Mesothelial cell of epicardium (in vitro differentiated cells): ENCODE measurements at places on chromosomes 5 and 9. TPM values are rescaled to one million over a fixed set of nuclear protein-coding genes. Genes with fewer than 3 reads are reported as not detected.
A peak's percentile ranks its signal among the peaks of the same experiment; 100 is the strongest.

DNA sequence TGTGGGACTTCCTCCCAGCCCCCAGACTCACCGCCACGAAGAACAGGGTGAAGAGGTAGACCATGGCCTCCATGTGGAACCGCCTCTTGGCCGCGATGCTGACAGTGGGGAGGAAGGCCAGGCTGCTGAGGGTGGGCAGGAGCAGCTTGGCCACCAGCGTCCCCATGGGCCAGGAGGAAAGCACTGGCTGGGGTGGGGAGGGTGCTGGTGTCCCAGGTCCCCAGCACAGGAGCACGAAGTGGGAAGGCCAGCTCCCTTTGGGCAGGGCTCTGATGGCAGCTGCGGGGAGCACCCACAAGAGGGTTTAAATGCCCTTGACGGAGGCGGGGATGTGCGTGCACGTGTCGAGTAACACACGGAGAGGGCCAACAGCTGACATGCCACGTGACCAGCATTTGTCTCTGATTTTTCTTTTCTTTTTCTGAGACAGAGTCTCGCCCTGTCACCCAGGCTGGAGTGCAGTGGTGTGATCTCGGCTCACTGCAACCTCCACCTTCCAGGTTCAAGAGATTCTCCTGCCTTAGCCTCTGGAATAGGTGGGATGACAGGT, at the start of gene MYMK:
Gene MYMK, minus strand, starts transcription at position 281 of the 550 bp plus-strand sequence. Its CDS starts 115 bp downstream, at position 166.
- no peaks in the 10 kb centered on the region for H3K27me3 ChIP-seq
- DNase-seq, result no peak
- peak within 1 kb of the TSS; percentile 47 for H3K27ac ChIP-seq
- H3K36me3 ChIP-seq, result no peaks in the 10 kb centered on the region
- no peak within 1 kb of the TSS for H3K4me3 ChIP-seq

The GABRA1 gene
- not detected in 3 replicates for total RNA-seq

DNA sequence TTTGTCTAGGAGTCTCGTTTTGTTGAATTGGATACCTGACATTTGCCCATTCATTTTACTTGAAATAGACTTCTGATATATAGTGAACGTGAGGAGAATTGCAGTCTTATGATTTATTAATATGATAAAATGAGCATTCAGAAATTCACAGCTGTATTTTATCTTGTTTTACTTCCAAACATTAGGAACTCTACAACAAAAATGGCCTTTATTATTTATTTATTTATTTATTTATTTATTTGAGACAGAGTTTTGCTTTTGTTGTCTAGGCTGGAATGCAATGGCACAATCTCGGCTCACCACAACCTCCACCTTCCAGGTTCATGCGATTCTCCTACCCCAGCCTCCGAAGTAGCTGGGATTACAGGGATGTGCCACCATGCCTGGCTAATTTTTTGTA, 61.2 kb downstream of the RAB24 start:
- no peak overlapping the region for H3K27ac ChIP-seq
- H3K4me3 ChIP-seq, result no peak overlapping the region
- H3K27me3 ChIP-seq, result no peaks in the 10 kb centered on the region

GRCh38 chr9:116381350-116381749, 227.8 kb downstream of the PAPPA start:
- H3K36me3 ChIP-seq, result no peaks in the 10 kb centered on the region
- no peak overlapping the region for H3K4me3 ChIP-seq
- peaks cover 3% of the 10 kb centered on the region for H3K4me1 ChIP-seq
- H3K27ac ChIP-seq, result no peak overlapping the region
- no peaks in the 10 kb centered on the region for H3K27me3 ChIP-seq
- DNase-seq, result no peak

- no peak overlapping the region for H3K4me3 ChIP-seq
- DNase-seq, result no peak
- no peaks in the 10 kb centered on the region for H3K36me3 ChIP-seq
- H3K4me1 ChIP-seq, result peaks cover 6% of the 10 kb centered on the region
Measured at GRCh38 chr5:73433272-73433981, 15.2 kb downstream of the FOXD1 start.

DNA sequence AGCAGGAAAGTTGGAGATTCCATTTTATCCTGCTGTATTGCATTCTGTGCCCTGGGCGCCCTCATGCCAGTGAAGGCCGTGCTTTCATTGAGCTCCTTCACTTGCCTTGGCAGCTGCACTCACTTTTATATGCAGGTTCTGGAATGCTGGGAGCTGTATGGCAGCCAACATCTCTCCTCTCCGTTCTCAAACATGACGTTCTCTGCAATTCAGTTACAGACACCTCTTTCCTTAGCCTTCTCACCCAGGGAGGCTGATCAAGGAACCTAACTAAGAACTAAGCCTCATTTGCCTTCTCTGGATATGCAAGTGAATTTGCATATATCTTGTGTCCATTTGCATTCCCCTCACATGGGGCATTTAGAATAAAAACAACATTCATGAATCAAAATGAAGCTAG, 29.4 kb upstream of the PURA start:
- H3K4me1 ChIP-seq, result no peaks in the 10 kb centered on the region
- no peak overlapping the region for H3K4me3 ChIP-seq
- DNase-seq, result no peak
- H3K27me3 ChIP-seq, result peaks cover 85% of the 10 kb centered on the region
- H3K36me3 ChIP-seq, result no peaks in the 10 kb centered on the region

The GAPT gene
- total RNA-seq, result 1.3 to 2.0 TPM (median 1.6 TPM) in 3 replicates

DNA sequence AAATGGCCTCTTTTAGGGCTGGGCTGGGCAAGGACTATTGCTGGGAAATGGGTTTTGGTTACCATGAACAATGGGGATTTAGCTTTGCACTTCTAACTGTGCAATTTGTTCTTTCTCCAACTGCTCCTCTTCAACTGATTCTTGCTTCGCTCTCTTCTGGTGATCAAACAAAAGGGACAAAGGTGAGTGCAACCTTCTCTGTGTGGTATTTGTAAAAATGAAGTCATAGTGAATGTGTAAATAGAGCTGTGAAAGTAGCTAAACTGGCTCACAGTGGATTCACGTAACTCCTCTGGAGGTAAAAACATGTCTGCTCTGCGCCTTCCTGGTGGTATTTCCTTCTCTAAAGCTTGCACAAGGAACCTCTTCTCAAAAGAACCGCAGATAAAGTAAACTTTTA, 20.9 kb upstream of the SPINK14 start:
- H3K4me1 ChIP-seq, result peaks cover 22% of the 10 kb centered on the region
- DNase-seq, result no peak
- no peak overlapping the region for H3K27ac ChIP-seq
- no peak overlapping the region for H3K4me3 ChIP-seq
- H3K36me3 ChIP-seq, result no peaks in the 10 kb centered on the region

DNA sequence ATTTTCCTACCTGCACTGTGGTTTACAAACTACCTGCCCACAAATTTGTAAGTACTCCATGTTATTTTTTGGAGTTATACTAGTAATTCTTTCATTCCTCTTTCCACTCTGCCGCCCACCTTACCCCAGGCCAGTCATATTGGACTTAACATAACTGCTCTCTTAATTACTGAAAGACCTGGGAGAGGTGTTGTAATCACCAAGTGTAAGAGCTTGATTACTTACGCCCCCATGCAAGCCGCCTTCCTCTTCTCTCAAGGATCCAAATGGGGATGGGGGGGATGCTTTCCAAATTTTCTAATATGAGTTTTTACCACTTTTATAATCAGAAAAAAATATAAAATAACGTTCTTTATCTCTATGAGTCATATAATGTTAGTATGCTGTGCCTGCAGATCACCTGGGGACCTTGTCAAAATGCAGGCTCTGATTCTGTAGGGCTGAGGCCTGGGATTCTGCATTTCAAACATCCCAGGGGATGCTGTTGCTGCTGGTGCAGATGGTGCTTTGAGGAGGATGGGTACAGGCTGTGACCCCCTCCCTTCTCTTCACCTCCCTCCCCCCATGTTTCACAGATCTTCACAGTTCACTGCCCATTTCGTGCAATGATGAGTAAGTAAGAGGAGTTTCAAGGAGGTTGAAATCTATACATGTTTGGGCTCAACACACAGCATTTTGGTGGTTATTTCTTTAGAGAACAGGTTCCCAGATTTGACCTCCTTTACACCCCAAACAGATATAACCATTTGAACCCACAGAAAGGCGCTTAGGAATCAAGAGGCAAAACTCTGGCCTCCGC, 87.3 kb downstream of the SEC61B start:
- H3K36me3 ChIP-seq, result no peaks in the 10 kb centered on the region
- no peak overlapping the region for H3K27ac ChIP-seq
- H3K4me3 ChIP-seq, result no peak overlapping the region
- H3K27me3 ChIP-seq, result no peaks in the 10 kb centered on the region
- peaks cover 6% of the 10 kb centered on the region for H3K4me1 ChIP-seq

DNA sequence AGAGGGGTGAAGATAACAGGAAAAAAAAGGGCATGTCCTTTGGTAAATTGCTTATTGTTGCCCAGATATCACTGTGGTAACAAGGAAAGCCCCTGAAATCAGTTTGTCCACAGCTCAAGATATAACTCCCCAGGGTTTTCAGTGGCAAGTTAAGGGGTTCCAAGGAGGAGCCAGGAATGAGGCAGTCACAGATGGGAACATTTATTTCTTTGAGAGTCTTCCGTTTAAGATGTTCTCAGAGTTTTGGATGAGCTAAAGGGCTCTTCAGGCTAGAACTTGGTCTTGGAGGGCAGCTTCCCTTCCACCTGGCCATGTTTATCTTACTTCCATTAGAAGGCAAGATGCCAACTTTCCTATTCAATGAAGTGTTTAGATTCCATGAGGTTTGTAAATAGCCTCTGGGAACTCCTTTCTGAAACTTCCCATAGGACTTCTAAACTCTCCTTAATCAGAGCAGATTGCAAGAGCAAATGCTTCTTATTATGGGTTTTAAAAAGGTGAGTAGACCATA, 277.6 kb upstream of the TNC start:
- H3K27me3 ChIP-seq, result peaks cover 2% of the 10 kb centered on the region
- H3K4me3 ChIP-seq, result no peak overlapping the region
- H3K27ac ChIP-seq, result peak overlapping the region; percentile 47
- H3K36me3 ChIP-seq, result no peaks in the 10 kb centered on the region
- DNase-seq, result no peak

GRCh38 chr9:106707738-106708474, 155.1 kb upstream of the ZNF462 start:
- DNase-seq, result no peak
- H3K36me3 ChIP-seq, result peaks cover 1% of the 10 kb centered on the region
- no peaks in the 10 kb centered on the region for H3K27me3 ChIP-seq
- peaks cover 13% of the 10 kb centered on the region for H3K4me1 ChIP-seq
- peak overlapping the region; percentile 28 for H3K27ac ChIP-seq
- H3K4me3 ChIP-seq, result no peak overlapping the region

The KCNV2 gene
- not detected in 3 replicates for total RNA-seq

GRCh38 chr9:129145841-129146292, 32.2 kb downstream of the IER5L start:
- H3K36me3 ChIP-seq, result peaks cover 17% of the 10 kb centered on the region
- H3K4me3 ChIP-seq, result peak overlapping the region; percentile 35
- no peak for DNase-seq

DNA sequence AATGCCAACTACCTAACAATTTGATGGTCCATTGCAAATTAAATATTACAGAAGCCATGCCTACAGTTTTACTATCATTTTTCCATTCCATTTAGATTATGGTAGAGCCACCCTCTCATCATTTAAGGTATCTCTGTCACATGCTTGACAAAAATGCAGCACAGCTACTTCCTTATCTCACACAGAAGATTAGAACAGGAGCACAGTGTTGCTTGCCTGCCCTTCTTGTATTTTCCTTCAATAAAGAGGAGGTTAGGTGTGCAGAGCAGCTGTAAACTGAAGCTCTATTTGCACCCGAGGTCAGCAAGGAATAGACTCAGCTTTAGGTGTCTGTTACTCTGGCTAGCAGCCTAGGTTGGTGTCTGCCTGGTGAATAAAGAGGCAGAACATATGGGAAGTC, 51.5 kb upstream of the ATP10B start:
- H3K4me1 ChIP-seq, result peaks cover 7% of the 10 kb centered on the region
- H3K4me3 ChIP-seq, result no peak overlapping the region
- no peaks in the 10 kb centered on the region for H3K36me3 ChIP-seq
- H3K27ac ChIP-seq, result no peak overlapping the region
- DNase-seq, result no peak

DNA sequence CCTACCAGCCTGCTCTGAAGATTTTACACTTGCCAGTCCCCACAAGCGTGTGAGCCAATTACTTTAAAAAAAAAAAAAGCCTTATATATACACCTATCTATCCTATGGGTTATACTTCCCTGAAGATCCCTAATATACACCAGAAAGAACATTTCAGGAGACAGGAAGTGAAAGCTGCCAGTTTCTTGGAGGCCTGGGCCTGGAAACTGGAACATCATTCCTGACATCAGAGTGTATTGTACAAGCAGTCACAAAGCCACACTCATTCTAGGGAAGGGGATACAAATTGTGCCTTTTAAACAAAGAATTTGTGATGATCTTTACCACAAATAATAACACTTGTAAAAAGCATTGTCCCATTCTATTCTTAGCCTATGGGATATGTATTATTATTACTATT, 98.3 kb upstream of the FBN2 start:
- H3K27me3 ChIP-seq, result no peaks in the 10 kb centered on the region
- no peak for DNase-seq
- no peak overlapping the region for H3K27ac ChIP-seq

DNA sequence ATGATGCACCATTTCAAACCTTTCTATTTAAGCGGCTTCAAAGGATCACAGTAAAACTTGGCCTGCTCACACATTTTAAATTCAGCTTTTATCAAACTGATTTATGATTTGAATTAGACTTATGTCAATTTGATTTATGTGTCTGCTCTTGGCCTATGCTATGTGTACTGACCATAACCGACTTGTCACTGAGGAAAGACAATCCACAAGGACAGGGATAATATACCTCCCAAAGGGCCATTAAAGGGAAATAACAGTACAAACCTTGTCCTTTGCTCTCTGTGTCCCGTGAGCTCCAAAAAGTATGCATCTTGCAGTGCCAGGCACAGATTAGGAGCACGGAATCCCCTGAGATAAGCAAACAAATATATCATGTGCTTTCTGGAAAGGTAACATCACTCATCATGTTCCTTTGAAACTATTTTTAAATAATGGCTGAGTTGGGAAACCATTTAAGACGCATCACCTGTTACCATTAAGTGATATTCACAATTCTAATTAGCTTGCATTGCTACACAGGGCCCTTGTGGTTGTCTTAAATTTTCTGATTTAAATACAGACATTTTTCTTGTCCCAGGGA, 31.9 kb upstream of the FTMT start:
- H3K27ac ChIP-seq, result peak overlapping the region; percentile 85
- no peaks in the 10 kb centered on the region for H3K27me3 ChIP-seq
- H3K4me1 ChIP-seq, result peaks cover 15% of the 10 kb centered on the region
- no peak for DNase-seq
- H3K36me3 ChIP-seq, result no peaks in the 10 kb centered on the region

GRCh38 chr9:33130961-33131789, 36.0 kb downstream of the B4GALT1 start:
- H3K4me3 ChIP-seq, result no peak overlapping the region
- H3K27me3 ChIP-seq, result no peaks in the 10 kb centered on the region
- H3K4me1 ChIP-seq, result peaks cover 21% of the 10 kb centered on the region
- H3K27ac ChIP-seq, result peak overlapping the region; percentile 24
- H3K36me3 ChIP-seq, result peaks cover 28% of the 10 kb centered on the region

The PCDHB14 gene
- 7.1 to 8.6 TPM (median 7.7 TPM) in 3 replicates for total RNA-seq
